ENCODE measurements at places on chromosomes 3 and 15.

- DNase-seq: no peak
Measured at GRCh38 chr3:117567382-117567781, 857.8 kb downstream of the TUSC7 start.

DNA sequence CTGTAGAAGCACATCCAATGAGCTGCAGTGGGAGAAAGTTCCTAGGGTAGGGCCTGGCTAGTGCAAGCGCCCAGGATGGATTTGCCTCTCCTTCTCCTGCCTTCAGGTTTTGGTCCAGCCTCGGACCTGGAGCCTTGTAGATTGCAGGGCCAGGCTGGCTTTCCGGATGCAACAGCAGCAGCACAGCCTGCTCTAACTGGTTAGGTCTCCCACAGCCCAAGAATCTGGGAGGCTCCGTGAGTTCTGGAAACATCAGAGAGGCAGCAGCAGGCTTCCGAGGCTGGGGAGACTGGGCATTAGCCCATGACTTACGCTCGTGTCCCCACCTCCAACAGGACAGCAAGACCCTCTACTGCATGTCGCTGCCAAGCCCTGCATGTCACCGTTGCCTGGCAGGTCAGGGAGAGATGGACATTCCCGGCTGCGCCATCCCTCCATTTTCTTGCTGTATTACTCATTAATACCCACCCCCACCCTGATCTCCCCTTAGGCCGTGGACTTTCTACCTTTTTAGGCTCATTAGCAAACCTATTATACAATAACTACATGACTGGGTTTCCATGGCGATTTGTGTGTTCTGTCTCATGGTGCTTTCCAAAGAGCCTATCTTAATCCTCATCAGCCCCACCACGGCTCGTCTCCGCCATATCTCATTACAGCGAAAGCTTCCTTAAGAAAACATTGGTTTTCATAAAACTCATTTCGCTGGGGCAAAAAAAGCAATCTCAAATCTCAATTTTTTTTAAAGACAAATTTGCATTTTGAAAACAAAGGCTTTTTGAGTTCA lies 40.9 kb upstream of the RGMA start:
- DNase-seq: no peak

DNA sequence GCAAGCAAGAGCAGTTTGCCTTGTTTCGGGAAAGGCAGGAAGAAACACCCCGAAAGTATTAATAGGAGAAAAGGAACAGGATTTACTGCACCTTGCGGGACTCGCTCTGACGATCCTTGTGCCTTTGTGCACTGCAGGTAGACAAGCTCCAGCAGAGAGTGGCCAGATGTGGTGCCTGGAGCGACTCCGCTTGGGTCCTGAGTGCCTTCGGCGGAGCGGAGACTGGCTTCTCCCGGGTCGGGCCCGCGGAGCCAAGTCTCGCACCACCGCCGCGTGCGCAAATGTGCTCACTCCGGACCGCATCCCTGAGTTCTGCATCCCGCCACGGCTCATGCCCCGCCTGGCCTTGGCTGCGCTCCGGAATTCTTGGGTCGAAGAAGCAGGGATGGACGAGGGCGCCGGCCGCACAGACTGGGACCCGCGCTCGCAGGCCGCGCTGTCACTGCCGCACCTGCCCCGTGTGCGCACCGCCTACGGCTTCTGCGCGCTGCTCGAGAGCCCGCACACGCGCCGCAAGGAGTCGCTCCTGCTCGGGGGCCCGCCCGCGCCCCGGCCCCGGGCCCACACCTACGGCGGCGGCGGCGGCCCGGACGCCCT lies 769 bp downstream of the C2CD4A start:
- no peak for DNase-seq

GRCh38 chr3:154095832-154096421 lies 25.3 kb upstream of the ARHGEF26 start:
- peak; percentile 58 for DNase-seq

GRCh38 chr3:3053974-3054373 lies 56.2 kb downstream of the IL5RA start:
- DNase-seq: no peak
